Subcutaneous preadipocyte (primary cell): ENCODE measurements at places on chromosomes 7 and 10. TPM values are rescaled to one million over a fixed set of nuclear protein-coding genes. Genes with fewer than 3 reads are reported as not detected.

The CD36 gene
- total RNA-seq = 35.6 and 84.1 TPM in 2 replicates

The SMO gene
- 3.7 and 4.0 TPM in 2 replicates for total RNA-seq

The VIPR2 gene
- total RNA-seq = not detected in 2 replicates

The TWIST1 gene
- 45.0 and 77.2 TPM in 2 replicates for total RNA-seq

The HOXA9 gene
- 8.8 and 15.2 TPM in 2 replicates for total RNA-seq

The CALML3 gene
- total RNA-seq = not detected in 2 replicates

The GIMAP7 gene
- not detected in 2 replicates for total RNA-seq

The LGI1 gene
- total RNA-seq = not detected in 2 replicates

The RNF133 gene
- total RNA-seq = 0.37 and 0.78 TPM in 2 replicates

The ALOX5 gene
- total RNA-seq = not detected in 2 replicates

The TMEM140 gene
- total RNA-seq = 3.9 and 7.7 TPM in 2 replicates

The PLAU gene
- 26.8 and 63.9 TPM in 2 replicates for total RNA-seq

The PAPSS2 gene
- 57.9 and 62.1 TPM in 2 replicates for total RNA-seq

The GNB2 gene
- total RNA-seq = 82.3 and 108 TPM in 2 replicates

The SAP25 gene
- 0.20 TPM in 1 of 2 replicates, not detected in the other for total RNA-seq

The GPR26 gene
- total RNA-seq = not detected in 2 replicates

The FKBP9 gene
- total RNA-seq = 159 and 248 TPM in 2 replicates
